ENCODE measurements at places on chromosomes 13 and 19.

- no peak for DNase-seq
Observed at GRCh38 chr19:38039966-38040365, 133.0 kb downstream of the SIPA1L3 start.

DNA sequence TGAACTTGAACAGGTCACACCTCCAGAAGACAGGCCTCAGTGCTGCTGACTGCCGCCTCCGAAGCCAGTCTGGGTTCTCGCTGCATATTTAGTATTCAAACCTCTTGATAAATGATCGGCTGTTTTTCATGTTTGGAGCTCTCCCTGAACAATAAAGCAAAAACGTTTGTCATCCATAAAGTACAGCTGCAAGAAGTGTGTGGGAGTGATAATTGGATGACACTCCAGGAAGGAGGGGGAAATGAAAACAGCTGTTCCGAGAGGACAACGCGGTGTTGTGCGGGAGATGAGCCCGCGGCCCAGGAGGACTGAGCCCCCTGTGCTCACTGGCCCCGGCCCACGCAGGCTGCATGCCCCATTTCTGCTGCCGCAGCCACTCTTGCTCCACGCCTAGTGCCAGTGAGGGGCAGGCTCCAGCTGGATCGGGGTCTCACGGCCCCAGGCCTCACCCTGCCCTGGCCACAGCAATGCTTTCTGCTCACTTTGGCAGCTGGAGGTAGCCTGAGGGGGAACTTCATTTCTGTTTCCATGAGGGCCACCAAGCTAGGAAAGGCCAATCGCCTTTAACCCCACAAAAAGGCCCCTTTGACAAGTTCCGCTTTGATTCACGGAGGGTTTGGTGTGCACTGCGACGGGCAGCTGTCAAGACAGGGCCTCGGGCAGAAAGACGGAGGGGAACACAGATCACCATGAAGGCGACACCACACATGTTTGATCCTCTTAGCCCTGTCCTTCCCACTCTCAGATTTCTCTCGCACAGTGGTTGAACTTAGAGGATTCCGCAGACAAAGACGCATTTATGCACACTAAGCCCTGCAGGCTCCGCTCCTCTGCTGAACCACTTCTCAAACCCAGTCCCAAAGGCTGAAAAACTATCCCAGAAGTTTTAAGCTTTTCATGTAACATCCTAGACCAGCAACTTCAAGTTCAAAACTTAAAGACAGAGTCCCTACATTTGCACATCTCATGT is 537.6 kb downstream of the EFNB2 start:
- DNase-seq, result no peak

DNA sequence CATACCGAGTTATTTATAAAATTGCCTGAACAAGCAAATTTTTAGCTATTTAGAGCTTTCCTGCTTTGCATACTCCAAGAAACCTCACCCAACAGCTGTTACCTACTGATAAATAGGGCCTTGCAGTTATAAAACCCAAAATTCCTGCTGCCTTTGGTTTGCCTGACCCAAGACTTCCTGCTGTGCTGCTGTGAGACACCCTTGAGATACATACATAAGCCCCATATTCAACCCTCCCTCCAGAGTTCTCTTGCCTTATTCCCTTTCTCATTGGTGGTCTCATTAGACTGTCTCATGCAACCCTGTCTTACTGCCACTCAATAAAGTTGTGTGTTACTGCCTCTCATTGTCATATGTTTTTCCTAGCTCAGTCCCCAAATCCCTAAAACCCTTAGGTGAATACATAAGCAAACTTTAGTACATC is 677.6 kb downstream of the UQCRFS1 start:
- DNase-seq, result no peak

GRCh38 chr13:23462815-23463559 is 29.5 kb upstream of the SACS start:
- DNase-seq, result no peak

DNA sequence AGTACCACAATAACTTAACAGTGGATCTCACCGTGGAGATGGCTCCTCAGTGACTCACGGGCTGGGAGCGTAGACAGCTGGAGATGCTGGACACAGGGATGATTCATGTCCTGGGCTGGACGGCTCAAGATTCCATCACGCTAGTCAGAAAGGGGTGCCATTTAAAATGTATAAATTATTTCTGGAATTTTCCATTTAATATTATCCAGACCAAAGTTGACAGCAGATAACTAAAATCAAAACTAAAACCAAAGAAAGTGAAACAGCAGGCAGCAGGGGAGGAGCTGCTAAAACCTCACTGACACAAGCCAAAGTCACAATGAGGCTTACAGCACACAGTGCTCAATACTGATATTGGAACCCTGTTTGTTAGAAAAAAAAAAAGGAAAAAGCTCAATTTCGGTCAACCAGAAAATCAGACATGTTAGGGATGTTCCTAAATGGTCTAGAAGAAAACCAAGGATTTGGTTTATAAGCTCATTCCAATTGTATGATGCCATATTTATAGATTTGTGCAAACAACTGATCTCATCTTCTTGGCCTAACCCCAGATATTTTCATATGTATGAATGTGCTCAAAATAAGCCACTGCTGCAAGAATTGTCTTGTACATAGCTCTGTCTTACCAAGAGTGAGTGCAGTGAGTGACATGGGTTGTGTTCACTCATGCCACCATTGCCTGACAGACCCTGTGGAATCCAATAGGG is 111.8 kb downstream of the SACS start:
- DNase-seq, result peak; percentile 1

Data from central memory CD4-positive, alpha-beta T cell (primary cell).